ENCODE measurements at places on chromosomes 11 and 22.

DNA sequence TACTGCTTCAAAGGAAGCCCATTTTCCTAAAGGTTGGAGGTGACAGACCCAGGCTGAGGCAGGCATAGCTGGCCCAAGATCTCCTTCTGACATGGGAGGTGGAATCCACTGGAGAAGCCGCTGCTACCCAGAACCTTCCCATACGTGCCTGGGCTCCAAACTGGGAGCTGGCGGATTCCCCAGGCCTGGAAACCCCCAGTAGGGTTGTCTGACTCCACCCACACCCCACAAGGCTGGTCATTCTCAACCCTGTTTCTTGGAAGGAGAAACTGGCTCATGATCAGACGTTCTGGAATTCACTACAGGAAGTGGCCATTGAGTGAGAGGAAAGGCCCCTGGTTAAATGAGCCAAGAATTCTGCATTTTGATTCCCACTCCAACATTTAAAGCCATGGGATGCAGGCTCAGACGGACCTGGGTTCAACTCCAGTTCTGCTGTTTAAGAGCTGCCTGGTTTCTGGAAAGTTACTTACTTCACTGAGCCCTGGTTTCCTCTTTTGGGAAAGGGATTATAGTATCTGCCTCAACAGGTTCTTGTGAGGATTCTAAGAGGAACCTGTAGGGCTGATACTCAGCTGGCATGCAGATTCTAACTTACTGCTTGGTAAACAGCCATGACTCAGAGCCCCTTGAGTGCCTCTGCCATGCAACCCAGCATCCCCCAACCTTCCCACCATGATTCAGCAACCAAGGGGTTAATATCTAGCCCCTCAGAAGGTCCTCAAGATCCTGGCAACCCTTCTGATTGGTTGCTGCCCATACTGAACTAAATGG, 19.4 kb upstream of the TSKU start:
- DNase-seq = no peak

DNA sequence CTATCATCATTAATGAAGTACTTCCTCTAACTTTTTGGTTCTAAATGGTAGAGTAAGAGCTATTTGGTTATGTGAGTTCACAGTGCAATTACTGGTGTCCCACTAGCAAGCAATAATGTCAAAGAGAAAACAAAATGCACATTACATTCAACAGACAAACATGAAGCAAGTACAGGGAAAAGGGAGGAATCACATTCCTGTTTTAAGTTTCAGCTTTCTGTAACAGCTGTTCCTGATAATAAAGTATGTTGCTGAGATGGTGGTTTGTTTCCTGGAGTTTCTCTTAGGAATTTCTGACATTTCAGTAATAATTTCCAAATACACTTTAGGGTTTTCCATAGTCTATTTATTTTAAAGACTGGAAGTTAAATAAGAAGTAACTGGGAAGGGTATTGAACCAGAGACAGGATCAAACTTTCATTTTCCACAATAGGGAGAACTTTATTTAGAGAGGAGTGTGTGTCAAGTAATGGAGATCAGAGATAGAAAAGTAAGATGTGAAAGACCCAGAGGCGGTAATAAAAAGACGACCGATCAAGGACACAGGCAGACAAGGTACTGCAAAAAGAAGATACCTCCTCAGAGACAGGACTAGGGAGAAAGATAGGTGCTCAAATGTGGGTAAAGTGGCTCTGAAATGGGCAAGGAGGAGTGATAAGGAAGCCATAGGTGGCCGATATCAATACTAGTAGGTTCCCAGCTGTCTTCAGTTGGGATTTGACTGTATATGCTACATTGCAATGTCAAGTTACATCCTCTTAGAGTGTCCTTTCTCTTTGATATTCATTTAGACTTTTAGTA, 20.8 kb upstream of the CLNS1A start:
- no peak for DNase-seq

DNA sequence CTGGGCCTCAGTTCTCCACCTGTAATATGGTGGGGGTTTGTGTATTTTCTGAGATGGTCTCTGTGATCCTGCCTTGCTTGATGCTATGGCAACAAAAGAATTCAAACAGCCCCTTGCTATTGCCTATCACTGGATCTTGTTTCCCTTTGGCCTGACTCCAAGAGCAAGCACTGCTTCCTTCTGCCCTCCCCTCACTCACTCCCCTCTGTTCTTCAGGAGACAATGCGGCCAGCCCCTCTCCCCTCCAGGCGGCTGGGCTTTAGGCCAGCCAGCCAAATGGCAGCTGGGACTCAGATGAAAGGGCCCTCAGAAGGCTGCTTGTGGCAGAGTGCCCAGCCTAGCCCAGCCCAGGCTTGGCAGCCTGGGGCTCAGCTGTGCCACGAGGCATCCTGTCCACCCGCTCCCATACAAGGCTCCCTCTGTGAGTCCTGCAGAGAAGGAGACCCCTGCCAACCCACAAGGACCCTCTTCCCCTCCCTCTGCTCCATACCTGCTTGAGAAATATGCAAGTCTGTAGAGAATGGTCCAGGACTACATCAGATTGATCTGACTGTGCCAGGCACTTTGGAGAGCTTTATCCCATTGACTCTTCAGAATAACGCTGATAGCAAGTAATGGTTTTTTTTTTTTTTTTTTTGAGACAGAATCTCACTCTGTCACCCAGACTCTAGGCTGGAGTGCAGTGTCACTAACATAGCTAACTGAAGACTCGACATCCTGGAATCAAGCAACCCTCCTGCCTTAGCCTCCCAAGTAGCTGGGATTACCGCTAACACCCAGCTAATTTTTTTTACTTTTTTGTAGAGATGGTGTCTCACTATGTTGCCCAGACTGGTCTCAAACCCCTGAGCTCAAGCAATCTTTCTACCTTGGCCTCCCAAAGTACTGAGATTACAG, 7.6 kb upstream of the KCTD14 start:
- no peak for DNase-seq

GRCh38 chr11:111730871-111731591, 35.2 kb downstream of the PPP2R1B start:
- no peak for DNase-seq

DNA sequence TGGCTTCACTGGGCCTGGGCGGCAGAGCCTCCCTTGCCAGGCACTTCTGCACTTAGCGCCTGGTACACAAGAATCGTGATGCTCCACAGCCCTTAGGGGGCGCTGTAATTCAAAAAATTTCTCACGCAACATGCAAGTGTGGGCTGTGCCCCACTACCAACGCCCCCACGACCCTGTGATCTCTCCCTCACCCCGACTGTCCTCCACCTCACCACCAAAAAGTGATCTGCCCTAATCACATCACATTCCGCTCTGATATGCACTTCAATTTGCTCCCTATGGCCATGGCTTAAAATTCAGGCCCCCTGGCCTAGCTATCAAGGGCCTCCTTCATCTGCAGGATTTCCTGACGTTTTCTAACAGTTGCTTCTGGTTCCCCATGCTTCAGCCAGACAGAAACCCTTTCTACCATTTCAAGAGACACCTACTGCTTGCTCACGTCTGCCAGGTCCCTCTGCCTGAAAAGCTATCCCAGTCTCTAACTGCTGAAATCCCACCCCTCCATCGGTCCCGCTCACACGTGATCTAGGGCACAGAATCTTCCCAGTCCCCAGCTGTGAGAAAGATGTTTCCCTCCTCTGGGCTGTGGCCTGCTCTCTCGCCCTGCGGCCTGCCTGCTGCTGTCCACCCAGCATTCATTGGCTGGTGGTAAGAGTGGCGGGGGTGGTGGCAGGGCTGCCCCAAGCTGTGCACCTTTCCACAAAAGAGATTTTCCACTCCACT, 27.9 kb upstream of the LRRC32 start:
- DNase-seq = no peak

GRCh38 chr22:44224166-44224565, 43.4 kb downstream of the PARVG start:
- DNase-seq = no peak

GRCh38 chr22:33299245-33299956, 241.2 kb upstream of the SYN3 start:
- peak; percentile 68 for DNase-seq

DNA sequence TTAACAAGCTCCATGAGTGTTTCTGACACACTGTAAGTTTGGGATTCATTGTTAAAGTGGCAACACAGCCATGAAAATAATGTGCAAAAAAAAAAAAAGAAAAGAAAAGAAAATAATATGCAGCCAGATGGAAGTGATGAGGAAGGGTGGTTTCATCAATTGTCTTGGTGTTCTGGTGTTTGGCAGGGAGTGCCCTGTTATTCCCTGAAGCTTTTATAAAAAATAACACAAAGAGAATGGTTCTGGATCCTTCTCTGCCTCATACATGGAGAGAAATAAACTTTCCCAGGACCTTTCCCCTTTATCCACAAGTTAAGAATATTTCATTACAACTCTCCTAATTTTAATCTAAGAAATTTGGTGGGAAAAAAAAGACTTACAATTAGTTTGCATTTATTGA, 16.7 kb downstream of the AMOTL1 start:
- no peak for DNase-seq
